Activated CD4-positive, alpha-beta T cell treated with anti-CD3 and anti-CD28 coated beads, Interleukin-2, amount 10 ng/mL, durations not matched to agents 24 days and 14 days (primary cell): ENCODE measurements at places on chromosomes 12 and 14.

- peaks cover 1% of the 10 kb centered on the region for H3K27me3 ChIP-seq
- no peak for DNase-seq
- peaks cover 35% of the 10 kb centered on the region for H3K4me1 ChIP-seq
- no peak overlapping the region for H3K27ac ChIP-seq
These were observed 55.3 kb downstream of the CLMN start for GRCh38 chr14:95264271-95264973.

- no peak overlapping the region for H3K27ac ChIP-seq
- no peaks in the 10 kb centered on the region for H3K27me3 ChIP-seq
- H3K4me3 ChIP-seq: no peak overlapping the region
These were observed 13.2 kb downstream of the CPNE8 start for GRCh38 chr12:38892087-38892786.

GRCh38 chr14:99706107-99706900 lies 22.2 kb downstream of the CYP46A1 start:
- no peak for DNase-seq
- no peak overlapping the region for H3K4me3 ChIP-seq
- no peak overlapping the region for H3K27ac ChIP-seq
- H3K27me3 ChIP-seq: peaks cover 2% of the 10 kb centered on the region
- peaks cover 3% of the 10 kb centered on the region for H3K36me3 ChIP-seq

DNA sequence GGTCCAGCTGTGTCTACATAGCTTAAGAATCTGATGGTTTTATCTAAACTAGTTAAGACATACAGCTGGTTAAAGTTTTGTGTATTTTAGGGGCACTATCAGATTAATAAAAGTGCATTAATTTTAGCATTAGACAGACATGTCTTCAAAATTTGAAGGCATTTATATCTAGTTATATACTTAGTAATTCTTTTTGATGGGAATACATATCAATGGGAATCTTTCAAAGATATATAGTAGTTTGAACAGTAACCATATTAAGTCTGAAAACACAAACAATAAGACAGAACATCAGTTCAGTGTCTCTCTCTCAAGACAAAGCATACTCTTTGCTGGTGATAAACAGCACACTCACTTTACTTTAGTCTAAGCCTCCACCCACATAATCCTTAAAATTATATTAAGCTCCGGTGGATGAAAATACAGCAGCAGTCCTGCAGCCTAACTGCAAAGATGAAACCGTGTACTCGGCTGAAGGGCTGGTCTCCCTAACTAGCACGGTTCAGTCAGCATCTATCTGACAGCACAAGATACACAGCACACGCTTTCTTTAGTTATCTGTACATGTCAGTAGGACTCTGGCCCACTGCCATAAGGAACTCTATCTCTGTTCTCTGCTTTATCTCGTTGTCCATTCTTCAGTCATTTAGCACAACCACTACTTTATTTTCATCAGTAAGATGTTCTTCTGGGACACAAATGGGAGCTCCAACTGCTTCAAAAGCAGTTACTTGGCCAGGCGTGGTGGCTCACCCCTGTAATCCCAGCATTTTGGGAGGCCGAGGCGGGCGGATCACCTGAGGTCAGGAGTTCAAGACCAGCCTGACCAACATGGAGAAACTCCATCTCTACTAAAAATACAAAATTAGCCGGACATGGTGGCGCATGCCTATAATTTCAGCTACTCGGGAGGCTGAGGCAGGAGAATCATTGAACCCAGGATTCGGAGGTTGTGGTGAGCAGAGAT lies 80.5 kb downstream of the MED13L start:
- peaks cover 32% of the 10 kb centered on the region for H3K4me1 ChIP-seq
- H3K36me3 ChIP-seq: peaks cover 5% of the 10 kb centered on the region
- no peaks in the 10 kb centered on the region for H3K27me3 ChIP-seq
- H3K27ac ChIP-seq: no peak overlapping the region

DNA sequence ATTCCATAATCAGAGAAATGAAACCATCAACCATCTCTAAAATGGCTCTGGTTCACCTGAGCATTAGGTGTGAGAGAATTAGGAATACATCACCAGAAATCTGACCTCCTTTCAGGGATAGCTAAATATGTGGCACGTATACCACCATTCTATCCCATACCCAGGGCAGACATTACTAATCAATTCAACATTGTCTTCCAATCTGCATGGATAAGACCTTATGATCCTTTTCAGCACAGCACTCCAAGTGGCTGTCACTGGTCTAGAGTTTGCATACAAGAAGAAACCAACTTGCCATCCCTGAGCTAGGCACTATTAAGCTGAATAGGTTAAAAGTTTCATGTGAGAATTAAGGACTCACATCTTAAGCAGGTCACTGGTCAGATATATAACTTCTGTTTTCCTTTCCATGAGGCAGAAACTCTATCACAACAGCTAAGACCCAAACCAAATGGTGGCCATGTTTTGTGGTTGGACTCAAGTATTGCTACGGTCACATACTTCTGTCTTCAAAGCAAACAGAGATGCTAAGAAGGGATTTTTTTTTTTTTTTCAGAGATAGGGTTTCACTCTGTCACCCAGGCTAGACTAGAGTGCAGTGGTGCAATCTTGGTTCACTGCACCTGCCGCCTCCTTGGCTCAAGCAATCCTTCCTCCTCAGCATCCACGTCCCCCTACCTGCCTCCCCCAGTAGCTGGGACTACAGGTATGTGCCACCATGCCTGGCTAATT lies 249.0 kb downstream of the DPF3 start:
- peaks cover 3% of the 10 kb centered on the region for H3K4me1 ChIP-seq
- H3K27ac ChIP-seq: no peak overlapping the region
- H3K36me3 ChIP-seq: peaks cover 6% of the 10 kb centered on the region
- no peak overlapping the region for H3K4me3 ChIP-seq

DNA sequence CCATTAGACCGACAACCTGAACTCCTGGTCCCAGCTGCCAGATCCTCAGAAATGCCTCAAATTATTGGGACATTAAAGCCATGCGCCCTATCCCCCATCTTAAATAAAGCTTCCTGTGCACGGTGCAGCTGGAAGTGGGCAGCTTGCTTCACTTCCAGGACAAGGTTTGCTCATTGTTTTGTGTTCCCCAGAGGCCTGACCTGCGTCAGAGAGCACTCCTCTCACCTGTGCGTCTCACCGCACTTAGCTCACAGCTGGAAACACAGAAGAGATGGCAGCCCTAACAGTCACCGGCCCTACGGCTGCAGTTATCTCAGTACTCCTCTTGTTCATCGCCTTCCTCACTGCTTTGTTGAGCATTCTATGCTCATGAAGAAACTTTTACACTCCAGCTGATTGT lies 135.5 kb downstream of the ANO2 start:
- no peaks in the 10 kb centered on the region for H3K27me3 ChIP-seq
- H3K36me3 ChIP-seq: no peaks in the 10 kb centered on the region
- no peak overlapping the region for H3K4me3 ChIP-seq
- no peaks in the 10 kb centered on the region for H3K4me1 ChIP-seq
- H3K27ac ChIP-seq: no peak overlapping the region

DNA sequence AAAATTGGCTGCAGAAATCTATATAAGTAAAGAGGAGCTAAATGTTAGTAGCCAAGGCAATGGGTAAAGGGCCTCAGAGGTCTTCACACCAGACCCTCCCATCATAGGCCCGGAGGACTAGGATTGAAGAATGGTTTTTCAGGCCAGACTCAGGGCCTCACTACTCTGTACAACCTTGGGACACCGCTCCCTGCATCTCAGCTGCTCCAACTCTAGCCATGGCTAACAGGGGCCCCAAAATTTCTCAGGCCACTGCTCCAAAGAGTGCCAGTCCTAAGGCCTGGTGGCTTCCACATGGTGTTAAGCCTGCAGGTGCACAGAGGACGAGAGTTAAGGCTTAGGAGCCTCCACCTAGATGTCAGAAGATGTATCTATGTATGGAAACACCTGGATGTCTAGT lies 155.5 kb upstream of the MGAT4C start:
- no peak overlapping the region for H3K27ac ChIP-seq
- no peak overlapping the region for H3K4me3 ChIP-seq

- H3K27me3 ChIP-seq: no peaks in the 10 kb centered on the region
- H3K4me1 ChIP-seq: no peaks in the 10 kb centered on the region
- no peaks in the 10 kb centered on the region for H3K36me3 ChIP-seq
- no peak overlapping the region for H3K27ac ChIP-seq
These were observed 199.3 kb upstream of the PDZRN4 start for GRCh38 chr12:40988824-40989223.

- H3K4me3 ChIP-seq: no peak overlapping the region
- H3K27me3 ChIP-seq: peaks cover 4% of the 10 kb centered on the region
- H3K4me1 ChIP-seq: peaks cover 27% of the 10 kb centered on the region
- H3K36me3 ChIP-seq: peaks cover 32% of the 10 kb centered on the region
These were observed 3.7 kb upstream of the MAPKAPK5 start for GRCh38 chr12:111838353-111838752.

DNA sequence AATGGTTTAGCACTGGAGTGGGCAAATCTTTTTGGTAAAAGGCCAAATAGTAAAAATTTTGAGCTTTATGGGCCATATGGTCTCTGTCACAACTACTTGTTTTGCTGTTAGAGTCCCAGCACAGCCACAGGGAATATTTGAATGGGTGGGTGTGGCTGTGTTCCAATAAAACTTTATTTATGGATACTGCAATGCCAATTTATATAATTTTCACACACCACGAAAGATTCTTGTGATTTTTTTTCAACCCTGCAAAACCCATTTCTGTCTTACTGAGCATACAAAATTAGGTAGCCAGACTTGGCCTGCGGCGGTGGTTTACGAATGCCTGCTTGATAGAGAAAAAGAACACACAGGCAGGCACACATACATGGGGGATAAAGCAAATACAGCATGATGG lies 28.3 kb downstream of the TMEM120B start:
- no peaks in the 10 kb centered on the region for H3K36me3 ChIP-seq
- H3K4me3 ChIP-seq: no peak overlapping the region
- DNase-seq: no peak
- H3K27ac ChIP-seq: no peak overlapping the region
- no peaks in the 10 kb centered on the region for H3K4me1 ChIP-seq
- H3K27me3 ChIP-seq: no peaks in the 10 kb centered on the region

- peaks cover 52% of the 10 kb centered on the region for H3K4me1 ChIP-seq
- H3K36me3 ChIP-seq: peaks cover 10% of the 10 kb centered on the region
- H3K4me3 ChIP-seq: peak overlapping the region; percentile 92
- H3K27me3 ChIP-seq: peaks cover 8% of the 10 kb centered on the region
These were observed 513 bp downstream of the BCAT1 start for GRCh38 chr12:24948420-24948756.

DNA sequence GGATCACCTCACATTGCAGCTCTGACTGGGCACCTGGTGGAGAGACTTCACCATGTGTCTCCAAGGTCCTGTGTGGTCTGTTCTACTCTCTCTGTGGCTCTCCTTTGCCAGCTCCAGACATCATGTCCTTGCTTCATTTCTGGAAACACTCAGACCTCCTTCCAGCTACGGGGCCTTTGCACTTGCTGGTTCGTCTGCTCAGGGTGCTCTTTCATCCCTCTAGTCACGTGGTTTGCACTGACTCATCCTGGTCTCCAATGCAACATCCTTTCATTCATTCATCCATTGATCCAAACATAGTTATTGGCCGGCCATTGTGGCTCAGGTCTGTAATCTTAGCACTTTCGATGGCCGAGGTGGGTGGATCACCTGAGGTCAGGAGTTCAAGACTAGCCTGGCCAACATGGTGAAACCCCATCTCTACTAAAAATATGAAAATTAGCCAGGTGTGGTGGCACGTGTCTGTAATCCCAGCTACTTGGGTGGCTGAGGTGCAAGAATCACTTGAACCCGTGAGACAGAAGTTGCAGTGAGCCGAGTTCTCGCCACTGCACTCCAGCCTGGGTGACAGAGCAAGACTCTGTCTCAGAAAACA lies 23.9 kb upstream of the CCDC63 start:
- no peaks in the 10 kb centered on the region for H3K36me3 ChIP-seq
- peaks cover 5% of the 10 kb centered on the region for H3K27me3 ChIP-seq
- DNase-seq: no peak
- no peak overlapping the region for H3K4me3 ChIP-seq
- no peak overlapping the region for H3K27ac ChIP-seq

- H3K27ac ChIP-seq: peak overlapping the region; percentile 22
- no peaks in the 10 kb centered on the region for H3K27me3 ChIP-seq
- H3K36me3 ChIP-seq: no peaks in the 10 kb centered on the region
- no peak overlapping the region for H3K4me3 ChIP-seq
- no peak for DNase-seq
- no peaks in the 10 kb centered on the region for H3K4me1 ChIP-seq
These were observed 84.9 kb upstream of the CMKLR1 start for GRCh38 chr12:108424026-108424425.

- no peaks in the 10 kb centered on the region for H3K36me3 ChIP-seq
- no peak for DNase-seq
- H3K4me1 ChIP-seq: no peaks in the 10 kb centered on the region
- H3K27ac ChIP-seq: no peak overlapping the region
- H3K27me3 ChIP-seq: peaks cover 2% of the 10 kb centered on the region
These were observed 101.5 kb downstream of the KICS2 start for GRCh38 chr12:64120568-64120967.
